ENCODE measurements at places on chromosomes 4 and X.

DNA sequence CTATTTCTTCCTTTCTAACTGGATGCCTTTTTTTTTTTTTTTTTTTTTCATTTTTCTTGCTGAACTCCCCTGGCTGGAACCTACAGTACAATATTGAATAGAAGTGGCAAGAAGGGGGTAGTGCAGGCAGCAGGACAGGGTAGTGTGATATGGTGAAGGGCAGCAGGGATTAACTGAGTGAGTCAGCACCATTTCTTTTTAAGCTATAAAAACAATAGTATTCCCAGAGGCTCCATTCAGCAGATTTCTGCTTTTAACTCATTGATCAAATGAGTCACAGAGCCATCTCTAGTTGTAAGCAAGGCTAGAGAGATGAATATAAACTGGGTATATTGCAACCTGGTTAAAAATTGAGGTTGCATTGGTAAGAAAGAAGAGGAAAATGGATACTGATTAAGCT is 53.6 kb upstream of the SETD7 start:
- DNase-seq: no peak

DNA sequence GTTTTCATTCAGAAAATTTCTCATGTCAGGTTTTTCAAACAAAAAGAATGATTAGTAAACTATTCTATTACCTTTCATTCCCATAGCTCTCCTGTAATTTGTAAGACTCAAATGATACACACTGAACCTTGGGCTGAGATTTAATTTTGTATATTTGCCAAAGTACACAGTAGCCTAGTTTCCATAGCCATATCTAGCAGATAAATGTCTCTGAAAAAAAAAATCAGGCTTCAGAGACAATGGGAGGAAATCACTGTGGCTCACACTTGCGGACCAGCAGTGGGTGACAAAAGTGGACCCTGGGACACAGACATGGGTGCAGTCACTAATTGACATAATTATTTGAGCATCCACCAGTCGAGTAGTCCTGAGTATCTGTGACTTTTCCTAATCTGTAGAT is 46.6 kb downstream of the MAOA start:
- DNase-seq: no peak

- no peak for DNase-seq
These were observed 412.7 kb upstream of the TENM3 start for GRCh38 chr4:181830404-181831035.

GRCh38 chr4:170058826-170059225 is 30.9 kb downstream of the AADAT start:
- no peak for DNase-seq

Measured in activated effector memory CD4-positive, alpha-beta T cell treated with anti-CD3 and anti-CD28 coated beads, Interleukin-2, amount 50 U/mL, for 16 hours (primary cell).